Activated T-cell treated with anti-CD3 and anti-CD28 coated beads for 4 hours (primary cell): ENCODE measurements at places on chromosomes 2 and 18.

DNA sequence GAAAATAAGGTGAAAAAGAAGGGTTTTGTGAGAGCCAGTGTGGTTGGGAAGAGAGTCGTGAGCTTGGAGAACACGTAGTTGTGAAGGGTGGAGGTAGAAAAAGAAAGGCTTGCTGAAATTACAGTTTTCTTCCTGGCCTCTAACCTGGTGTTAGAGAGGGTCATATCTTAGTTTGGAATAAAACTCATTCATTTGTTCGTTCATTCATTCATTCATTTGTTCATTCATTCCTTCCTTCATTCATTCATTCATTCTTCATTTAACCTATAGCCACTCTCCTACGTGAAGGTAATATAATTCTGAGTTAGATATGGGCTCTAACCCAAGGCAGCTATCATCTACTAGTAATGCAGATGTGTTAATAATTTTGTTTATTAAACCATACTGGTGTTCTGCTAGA is 111.8 kb upstream of the ZNF521 start:
- DNase-seq = no peak

GRCh38 chr2:37338933-37339332 is 5.5 kb upstream of the QPCT start:
- no peak for DNase-seq

DNA sequence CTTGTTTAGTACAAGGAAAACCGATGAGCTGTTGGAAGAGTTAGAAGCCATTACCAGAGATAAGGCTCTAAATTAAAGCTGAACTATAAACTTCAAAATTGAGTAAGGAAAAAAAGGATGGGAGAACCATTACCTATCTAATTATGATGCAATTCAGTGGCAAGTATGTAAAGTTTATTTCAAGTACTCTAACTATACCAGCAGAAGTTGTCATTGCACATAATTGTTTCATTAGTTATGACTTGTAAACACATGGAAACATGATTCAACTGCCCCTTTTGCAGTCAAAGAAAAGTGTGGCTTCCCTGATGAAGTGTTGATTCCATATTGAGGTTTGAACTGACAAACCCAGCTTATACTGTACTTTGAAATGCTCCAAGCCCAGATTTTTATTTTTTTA is 324.1 kb upstream of the KCNJ3 start:
- DNase-seq = no peak

- no peak for DNase-seq
These were observed 4.4 kb upstream of the RNF103 start for GRCh38 chr2:86628091-86628522.

DNA sequence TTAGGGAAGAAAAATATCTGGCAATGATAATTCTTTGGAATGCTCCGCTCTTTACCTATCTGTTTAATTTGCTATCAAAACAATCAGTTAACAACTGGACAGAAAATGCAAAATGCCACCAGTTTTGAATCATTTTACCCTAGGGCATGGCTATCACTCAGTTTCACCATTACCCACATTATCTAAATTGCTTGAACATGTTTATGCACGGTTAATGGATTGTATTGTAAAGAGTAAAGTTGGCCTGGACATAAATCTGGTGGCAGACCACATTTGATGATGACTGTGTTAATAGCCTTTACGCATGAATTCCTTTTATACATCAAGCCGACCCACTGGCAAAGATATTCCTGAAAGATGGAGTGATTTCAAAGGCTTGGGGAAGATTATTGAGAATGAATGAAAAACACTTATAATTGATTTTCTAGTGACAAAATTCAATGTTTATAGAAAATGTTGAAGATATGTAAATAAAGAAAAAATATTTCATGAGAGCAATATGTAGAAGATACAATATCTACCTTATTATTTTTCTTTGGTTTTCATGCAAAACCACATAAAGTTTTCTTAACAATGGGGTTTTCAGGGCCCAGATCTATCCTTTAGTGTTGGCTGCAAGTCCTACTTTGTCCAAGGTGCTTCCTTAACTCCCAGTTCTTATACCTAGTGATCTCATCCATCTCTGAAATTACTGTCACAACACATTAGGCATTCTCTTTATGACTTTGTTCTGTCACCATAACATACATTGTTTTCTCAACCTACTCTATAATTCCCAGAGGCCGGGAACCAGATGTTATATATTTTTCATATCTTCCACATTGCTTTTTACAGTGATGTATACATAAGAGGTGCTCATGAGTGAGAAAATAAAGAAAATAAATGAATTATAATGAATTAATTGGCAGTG is 265.1 kb downstream of the RIT2 start:
- no peak for DNase-seq

GRCh38 chr18:57747809-57748680 is 55.1 kb downstream of the ATP8B1 start:
- DNase-seq = no peak

DNA sequence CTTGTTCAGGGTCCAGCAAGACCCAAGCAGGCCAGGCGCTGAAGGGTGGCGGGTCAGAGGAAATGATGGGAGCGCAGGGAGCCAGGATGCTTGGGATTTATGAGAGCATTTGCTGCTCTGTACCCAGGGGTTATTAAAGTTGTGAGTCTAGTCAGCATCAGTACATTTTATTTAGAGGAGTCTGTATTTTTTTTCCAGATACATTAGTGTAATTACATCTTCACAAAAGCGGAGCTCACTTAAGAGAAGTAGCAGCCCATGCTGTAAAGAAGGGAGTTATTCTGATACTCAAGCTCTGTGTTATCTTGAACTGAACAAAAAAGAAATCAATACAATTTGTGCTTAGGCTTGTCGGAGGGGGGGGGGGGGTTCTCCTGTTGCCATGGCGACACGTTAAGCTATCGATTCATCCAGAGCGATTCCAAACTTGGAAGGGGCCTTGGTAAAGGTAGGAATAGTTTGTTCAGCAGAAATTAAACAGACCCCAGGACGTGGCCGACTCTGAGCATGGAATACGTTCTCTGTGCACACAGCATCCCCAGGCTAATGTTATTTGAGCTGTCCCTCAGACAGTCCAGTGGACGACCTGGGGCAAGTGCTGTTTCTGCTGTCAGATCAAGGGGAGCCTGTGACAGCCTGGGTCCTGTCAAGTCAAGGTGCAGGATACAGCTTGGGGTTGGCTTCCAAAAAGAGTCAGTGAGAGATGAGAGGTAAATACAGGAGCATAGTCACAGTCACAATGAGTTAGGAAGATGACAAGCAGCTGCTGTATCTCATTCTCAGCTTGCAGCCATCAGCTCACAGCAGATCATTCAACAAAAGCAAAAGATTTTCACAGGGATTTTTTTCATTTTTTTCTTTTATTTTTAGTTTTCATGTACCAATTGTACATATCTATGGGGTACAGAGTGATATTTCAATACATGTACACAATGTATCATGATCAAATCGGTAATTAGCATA is 387.6 kb downstream of the DCDC2C start:
- DNase-seq = no peak
